ENCODE measurements at places on chromosomes 12 and 14. TPM values are rescaled to one million over a fixed set of nuclear protein-coding genes. Genes with fewer than 3 reads are reported as not detected.

Gene KRT79
- not detected for total RNA-seq

Gene TAS2R8
- not detected for total RNA-seq

Gene RBP5
- total RNA-seq = 0.57 TPM

DNA sequence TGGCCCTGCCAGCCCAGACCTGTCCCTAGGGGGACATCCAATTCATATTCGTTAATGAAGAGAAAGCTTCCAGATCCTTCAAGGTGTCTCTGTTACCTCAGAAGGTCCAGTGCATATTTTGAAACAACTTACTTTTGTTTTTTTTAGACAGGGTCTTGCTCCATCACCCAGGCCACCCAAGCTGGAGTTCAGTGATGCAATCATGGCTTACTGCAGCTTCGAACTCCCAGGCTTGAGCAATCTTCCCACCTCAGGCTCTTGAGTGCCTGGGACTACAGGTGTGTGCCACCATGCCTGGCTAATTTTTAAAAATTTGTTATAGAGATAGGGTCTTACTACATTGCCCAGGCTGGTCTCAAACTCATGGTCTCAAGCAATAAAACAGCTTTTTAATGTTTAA, 48.4 kb downstream of the B4GALNT3 start:
- peaks cover 2% of the 10 kb centered on the region for H3K27me3 ChIP-seq
- H3K27ac ChIP-seq = no peak overlapping the region
- H3K4me3 ChIP-seq = no peak overlapping the region
- no peak for DNase-seq
- peaks cover 2% of the 10 kb centered on the region for H3K4me1 ChIP-seq

DNA sequence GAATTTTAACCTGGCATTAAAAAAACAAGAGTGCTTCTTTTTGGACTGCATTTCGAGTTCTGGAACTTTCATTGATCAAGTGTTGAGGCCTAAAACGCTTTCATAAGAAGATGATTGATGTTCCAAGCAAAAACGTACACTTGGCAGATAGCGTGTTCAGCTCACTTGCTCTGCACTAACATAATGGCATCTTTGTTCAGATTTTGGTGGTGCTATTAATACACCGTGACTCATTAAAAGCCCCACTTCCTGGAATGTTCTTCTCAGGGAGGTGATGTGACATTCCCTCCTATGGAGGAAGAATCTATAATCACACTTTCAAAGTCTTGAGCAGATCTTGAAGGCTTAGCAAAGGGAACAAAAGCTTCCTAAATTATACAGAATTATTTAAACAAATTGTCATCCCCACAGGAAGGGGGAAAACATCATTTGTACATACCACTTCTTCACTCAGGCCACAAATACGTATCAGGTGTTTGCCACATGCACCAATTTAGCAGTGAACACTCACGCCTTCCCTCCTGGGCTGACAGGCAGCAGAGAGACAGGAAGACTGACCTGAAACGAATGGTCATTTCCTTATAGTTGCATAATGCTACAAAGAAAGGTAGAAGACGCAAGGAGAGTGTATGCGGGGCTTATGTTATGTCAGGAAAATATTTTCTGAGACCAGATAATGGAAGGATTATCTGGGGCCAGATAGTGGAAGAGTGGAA, 15.4 kb downstream of the HSP90AA1 start:
- H3K4me1 ChIP-seq = peaks cover 5% of the 10 kb centered on the region
- H3K27ac ChIP-seq = no peak overlapping the region
- DNase-seq = no peak
- no peaks in the 10 kb centered on the region for H3K27me3 ChIP-seq
- no peak overlapping the region for H3K4me3 ChIP-seq
- peaks cover 7% of the 10 kb centered on the region for H3K36me3 ChIP-seq

DNA sequence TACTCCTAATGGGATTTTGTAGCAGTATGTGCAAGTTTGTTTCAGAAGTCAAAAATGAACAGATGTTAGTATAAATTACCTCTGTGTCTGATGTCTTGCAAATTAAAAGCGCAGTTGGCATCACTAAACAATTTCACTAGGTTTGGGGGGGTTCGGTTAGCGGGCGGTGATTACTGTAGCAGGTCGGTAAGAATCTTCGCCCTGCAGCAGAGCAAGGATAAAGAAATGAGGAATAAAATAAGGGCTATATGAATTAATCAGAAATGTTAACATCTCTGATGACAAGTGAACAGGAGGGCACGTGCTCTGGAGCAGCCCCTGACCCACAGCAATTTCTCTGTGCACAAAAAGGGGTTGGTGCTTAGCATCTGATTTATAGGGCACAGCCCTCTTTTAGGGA, 43.6 kb upstream of the VSX2 start:
- H3K36me3 ChIP-seq = peaks cover 14% of the 10 kb centered on the region
- no peak for DNase-seq
- no peak overlapping the region for H3K27ac ChIP-seq
- no peaks in the 10 kb centered on the region for H3K27me3 ChIP-seq
- no peak overlapping the region for H3K4me3 ChIP-seq

DNA sequence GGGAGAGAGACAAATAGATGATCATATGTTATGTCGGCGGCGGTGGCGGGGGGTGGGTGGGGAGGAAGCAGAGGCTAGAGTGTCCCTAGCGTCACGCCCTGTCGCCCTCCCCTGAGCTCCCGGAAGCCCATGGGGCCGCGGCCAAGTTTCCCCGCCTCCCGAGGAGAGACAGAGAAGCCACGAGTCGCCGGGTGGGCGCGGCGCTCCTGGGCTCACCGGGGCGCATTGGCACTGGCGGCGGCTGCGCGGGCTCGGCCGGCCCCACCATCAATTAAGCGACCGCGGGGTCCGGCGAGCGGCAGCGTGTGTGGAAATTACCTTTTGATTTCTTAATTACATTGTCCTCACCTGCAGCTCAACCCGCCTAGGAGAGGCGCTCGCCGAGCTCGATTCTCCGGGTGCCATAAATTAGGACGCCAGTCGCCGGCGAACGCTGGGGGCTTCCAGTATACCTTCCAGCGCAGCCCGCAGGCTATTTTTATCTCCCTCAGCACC, 119.9 kb upstream of the LHX5 start:
- peaks cover 43% of the 10 kb centered on the region for H3K27me3 ChIP-seq
- DNase-seq = peak; percentile 10
- H3K36me3 ChIP-seq = no peaks in the 10 kb centered on the region
- peaks cover 6% of the 10 kb centered on the region for H3K4me1 ChIP-seq
- peak overlapping the region; percentile 7 for H3K4me3 ChIP-seq
- H3K27ac ChIP-seq = no peak overlapping the region

- H3K36me3 ChIP-seq = no peaks in the 10 kb centered on the region
- H3K27me3 ChIP-seq = no peaks in the 10 kb centered on the region
- H3K4me1 ChIP-seq = no peaks in the 10 kb centered on the region
- H3K4me3 ChIP-seq = no peak overlapping the region
These were observed 179.1 kb downstream of the KITLG start for GRCh38 chr12:88401155-88401554.
